Activated effector memory CD4-positive, alpha-beta T cell treated with Interleukin-2 at 50 U/mL for 16 hours (primary cell): ENCODE measurements at places on chromosomes 2 and 18.

DNA sequence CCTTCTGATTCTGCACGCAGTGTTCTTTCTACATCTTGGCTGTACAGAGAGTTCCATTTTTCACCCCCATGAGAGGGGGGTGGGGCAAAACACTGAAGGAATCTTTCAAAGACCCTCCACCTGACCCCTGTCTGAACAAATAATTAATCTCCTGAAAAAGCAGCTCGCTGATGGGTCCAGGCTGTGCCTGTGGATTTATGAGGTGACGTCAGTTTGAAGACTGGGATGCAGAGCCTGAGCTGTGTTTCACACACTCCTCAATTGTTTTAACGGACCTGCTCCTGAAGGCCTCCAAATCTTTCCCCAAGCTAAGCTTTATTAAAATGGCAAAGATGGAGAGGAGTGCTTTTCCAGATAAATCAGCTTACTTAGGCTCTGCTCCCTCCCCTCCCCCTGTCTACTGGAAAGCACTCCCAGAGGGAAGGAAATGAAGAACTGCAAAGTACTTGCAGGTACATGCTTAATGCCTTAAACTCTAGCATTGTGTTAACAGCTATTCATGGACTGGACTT, 390.2 kb upstream of the TNP1 start:
- no peak for DNase-seq

GRCh38 chr2:236720974-236721540, 151.4 kb downstream of the ACKR3 start:
- no peak for DNase-seq

DNA sequence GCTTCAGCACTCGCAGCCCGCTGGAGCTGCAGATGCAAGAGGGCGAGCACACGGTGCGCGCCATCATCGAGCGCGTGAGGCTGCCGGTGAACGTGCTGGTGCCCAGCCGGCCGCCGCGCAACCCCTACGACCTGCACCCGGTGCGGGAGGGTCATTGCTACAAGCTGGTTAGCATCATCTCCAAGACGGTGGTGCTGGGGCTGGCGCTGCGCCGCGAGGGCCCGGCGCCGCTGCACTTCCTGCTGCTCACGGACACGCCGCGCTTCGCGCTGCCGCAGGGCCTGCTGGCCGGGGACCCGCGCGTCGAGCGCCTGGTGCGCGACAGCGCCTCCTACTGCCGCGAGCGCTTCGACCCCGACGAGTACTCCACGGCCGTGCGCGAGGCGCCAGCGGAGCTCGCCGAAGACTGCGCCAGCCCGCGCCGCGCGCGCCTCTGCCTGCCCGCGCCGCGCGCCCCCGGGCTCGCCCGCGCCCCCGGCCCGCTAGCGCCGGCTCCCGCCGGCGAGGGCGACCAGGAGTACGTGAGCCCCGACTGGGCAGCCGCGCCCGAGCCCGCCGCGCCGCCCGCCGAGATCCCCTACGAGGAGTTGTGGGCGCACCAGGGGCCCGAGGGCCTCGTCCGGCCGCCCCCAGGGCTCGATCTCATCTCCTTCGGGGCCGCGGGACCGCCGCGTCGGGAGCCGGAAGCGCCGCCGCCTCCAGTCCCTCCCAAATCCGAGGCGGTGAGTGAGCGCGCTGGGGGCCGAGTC, 11.8 kb downstream of the GAREM2 start:
- DNase-seq = peak; percentile 80

GRCh38 chr2:15705310-15705709, 113.6 kb downstream of the DDX1 start:
- DNase-seq = no peak

DNA sequence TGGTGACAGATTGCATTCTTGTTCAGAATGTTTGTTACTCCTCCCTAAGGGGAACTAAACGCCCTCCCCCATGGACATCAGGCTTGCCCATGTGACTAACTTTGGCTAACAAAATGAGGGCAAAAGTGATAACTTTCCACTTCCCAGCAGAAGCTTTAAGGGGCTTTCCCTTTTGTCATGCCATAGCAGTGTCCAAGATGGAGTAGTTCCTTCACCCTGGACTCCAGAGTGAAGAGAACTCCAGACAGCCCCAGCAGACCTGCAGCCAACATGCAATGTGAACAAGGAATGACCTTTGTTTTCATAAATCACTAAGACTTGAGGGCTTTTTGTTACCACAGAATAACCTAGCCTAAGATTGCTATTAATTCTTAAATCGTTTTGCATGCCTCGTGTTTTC, 163.5 kb downstream of the ZEB2 start:
- DNase-seq = no peak

GRCh38 chr2:207110715-207111114, 55.0 kb downstream of the KLF7 start:
- no peak for DNase-seq

DNA sequence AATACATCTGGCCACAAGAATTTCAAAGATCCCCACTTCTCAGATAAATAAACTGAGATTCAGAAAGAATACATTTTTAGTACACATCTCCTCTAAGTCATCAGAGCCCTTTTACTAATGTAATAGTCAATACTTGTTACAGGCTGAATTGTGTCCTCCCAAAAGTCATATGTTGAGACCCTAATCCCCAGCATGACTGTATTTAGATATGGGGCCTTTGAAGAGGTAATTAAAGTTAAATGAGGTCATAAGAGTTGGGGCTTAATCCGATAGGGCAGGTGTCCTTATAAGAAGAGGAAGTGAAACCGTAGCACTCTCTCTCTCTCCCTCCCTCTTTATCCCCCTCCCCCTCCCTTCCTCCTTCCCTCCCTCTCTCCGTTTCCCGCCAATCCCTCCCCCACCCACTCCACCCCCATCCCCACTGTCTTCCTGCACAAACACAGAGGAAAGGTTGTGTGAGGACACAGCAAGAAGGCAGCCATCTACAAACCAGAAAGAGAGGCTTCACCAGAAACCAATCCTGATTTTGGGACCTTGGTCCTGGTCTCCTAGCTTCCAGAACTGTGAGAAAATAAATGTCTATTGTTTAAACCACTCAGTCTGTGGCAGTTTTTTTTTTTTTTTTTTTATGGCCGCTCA, 66.6 kb upstream of the ZNF397 start:
- no peak for DNase-seq

GRCh38 chr2:208000701-208001395, 24.5 kb downstream of the PLEKHM3 start:
- DNase-seq = no peak
